ENCODE measurements at places on chromosomes 12 and 14.

DNA sequence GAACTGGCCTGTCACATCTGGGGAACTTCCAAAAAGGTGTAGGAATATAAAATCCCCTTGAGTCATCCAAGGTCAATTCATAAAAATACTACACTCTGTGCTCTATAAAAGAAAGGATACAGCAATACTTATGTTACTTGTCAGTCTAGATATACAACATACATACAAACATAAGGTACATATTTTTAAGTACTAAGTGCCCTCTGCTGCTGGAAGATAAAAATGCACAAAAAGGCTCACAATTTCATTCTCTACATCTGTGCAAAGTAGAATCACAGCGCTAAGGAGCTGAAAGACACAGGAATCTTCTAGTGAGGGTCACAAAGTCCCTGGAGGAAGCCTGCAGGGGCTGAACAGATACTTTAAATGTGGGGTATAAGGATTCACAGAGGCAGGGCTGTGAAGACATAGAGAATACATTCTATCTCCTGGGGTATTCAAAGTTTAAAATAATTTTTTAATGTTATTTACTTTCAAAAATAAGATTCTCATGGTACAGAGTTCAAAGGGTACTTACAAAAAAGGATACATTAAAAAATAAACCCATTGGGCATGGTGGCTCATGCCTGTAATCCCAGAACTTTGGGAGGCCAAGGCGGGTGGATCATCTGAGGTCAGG lies 10.2 kb upstream of the GOLGA5 start:
- peak; percentile 79 for DNase-seq

DNA sequence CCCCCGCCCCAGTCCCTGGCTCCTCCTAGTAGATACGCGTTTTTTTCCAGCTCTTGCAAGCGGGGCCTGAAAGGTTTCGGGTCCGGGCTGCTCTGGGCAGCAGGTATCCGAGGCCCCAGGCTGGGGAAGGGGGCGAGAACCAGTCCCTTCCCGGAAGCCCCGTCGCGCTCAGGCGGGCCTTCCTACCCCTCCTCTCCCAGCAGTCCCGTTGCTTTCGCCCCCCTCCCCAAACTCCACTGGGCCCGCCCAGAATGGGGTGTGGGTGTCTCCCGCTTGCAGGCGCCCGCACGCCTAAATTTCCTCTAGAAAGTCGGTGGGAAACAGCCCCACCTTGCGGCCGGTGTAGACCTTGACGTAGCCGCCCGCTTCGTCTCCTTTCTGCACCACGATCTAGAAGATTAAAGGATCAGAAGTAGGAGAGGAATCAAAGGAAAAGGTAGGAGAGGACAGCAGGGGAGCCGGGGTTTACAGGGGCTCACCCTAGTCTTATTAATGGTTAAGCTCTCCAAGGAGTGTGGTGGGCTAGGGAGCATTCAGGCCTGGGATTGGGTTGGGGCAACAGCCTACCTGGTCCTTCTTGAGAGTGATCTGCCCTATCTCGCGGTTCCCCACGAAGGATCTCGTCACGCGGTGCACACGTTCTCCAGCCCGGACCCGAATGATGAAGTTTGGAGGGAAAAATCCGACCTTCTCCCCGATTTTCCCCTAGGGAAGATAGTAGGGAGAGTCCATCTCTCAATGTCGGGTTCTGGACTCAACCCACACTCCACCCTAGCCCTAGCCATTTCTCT lies 7.3 kb downstream of the STAC3 start:
- peak; percentile 93 for DNase-seq

- no peak for DNase-seq
Measured at GRCh38 chr12:131418121-131418520, 292.8 kb upstream of the SFSWAP start.

GRCh38 chr14:73944432-73945158 lies 5.3 kb downstream of the FAM161B start:
- DNase-seq = no peak

GRCh38 chr14:52018252-52018651 lies 28.9 kb downstream of the RTRAF start:
- peak; percentile 65 for DNase-seq

DNA sequence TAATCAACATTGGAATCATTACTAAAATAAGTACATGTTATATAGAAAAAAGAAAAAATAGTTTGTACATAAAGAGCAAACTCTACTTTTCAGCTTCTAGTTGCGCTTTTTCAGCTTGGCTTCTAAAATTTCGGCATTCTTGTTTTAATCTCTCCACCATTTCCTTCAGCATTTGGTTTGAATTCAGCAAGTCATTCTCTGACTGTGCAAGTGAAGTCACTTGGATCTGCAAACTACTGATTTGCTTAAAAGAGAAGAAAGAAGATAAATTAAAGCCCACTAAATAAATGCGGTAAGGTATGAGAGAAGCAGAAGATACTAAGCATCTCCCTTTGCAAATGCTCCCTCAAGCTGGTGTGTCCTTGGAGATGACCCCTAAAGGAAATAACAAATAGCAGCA lies 126.3 kb downstream of the CEP83 start:
- peak; percentile 17 for DNase-seq

GRCh38 chr12:88955531-88955930 lies 375.3 kb upstream of the KITLG start:
- no peak for DNase-seq

GRCh38 chr14:50792634-50793068 lies 38.3 kb downstream of the NIN start:
- no peak for DNase-seq

GRCh38 chr12:78210894-78211302 lies 380.2 kb downstream of the NAV3 start:
- DNase-seq = no peak

DNA sequence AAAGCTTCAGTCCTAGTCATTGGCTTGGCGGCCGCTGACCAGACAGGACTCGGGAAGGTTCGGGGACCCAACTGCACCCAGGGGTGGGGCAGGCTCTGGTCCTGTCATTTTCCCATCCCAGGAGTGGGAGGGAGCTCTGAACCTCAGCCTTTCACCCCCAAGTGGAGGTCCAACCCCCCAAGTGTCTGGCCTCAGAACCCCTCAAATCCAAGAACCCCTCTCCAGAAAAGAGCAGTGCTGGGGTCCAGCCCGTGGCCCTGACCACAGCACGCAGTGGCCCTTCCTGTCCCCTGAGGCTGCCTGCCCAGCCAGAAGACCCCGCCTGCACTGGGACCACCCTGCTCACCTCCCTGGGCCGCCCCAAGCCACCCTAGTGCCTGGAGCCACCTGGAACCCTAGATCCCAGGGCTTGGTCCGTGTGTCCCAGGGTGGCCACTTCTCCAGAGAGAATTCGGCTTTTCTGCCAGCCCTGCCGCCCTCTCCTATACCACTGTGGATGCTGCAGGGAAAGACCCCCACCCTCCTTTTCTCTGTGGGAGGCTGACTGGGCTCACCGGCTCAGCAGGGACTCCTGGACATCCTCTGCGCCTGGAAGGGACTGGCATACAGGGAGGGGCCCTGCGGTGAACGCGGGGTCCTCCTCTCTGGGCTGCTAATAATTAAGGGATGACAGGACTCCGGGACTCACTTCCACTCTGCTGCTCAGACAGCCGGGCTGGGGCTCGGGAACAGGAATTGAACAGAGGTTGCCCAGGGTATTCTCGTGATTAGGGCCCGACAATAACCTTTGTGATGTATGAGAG lies 326.9 kb upstream of the SFSWAP start:
- DNase-seq = no peak

GRCh38 chr14:57889245-57889644 lies 23.4 kb upstream of the SLC35F4 start:
- DNase-seq = no peak

DNA sequence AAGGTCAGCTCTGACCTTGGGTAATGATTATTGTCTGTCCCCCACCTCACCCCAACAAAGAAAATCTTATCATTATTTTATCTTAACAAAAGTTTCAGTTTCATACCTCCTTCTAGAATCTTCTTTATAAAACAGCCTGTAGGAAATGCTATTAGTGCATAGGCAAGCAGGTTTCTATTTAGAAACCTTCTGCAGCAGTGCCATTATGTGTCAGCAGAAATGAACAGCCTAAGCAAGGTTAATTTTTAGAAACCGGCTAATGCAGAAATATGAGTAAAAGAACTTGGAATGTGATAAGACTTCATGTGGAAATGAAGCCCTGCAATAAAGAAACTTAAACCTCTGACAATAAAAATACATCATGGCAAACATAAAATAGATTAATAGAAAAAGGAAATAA lies 814.4 kb downstream of the FSCB start:
- no peak for DNase-seq

GRCh38 chr12:74449872-74450271 lies 87.8 kb upstream of the ATXN7L3B start:
- no peak for DNase-seq
